ENCODE measurements at places on chromosomes 12 and 14.

DNA sequence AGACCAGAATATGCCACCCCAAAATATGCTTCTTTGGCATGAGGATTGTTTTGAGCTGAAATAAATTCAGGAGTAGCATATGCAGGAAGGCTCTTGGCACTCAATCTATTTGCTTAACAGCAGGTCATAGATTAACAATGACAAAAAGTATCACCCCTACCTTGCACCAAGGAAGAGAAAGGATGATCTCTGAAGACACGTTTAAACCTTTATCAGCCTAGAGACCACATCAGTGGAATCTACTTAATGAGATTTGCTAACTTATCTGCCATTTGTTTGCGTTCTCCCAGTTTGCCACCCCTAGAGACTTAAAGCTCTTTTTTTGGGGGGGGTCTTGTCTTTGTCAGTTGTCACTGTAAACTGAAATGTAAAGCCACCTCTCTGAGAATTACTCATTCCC lies 1278.7 kb upstream of the USP15 start:
- no peak for DNase-seq

DNA sequence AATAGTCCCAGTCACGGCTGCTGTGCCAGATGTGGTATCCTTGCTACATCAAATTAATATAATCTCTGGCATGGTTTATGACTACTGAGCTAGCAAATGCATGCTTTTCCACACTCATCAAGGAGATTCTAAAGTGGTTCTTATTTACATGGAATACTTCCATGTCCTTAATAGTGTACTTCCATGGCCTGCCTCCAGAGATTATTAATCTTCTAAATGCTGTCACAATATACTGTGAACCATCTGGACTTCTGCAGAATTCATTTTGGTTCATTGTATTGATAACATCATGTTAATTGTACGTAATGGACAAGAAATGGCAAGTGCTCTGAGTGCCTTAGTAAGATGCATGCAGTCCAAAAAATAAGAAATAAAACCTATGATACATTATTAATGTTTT lies 230.8 kb downstream of the NUAK1 start:
- no peak for DNase-seq

DNA sequence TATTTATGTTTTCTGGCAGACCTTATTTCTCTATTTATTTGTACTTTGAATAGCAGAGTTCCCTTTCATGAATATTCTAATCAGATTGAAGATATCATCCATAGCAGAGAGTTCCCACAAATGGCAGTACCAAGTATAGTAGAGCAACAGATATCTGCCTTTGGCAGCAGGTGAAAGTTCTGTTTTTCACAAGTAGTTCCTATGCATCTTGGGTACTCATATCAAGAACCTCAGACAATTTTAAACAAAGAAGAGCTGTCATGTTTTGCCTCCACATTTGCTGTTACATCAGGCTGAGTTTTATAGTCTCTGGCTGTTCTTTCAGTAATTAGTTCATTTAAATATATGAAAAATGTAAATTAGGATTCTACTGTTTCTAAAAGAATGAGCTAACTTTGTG lies 252.0 kb downstream of the KCNC2 start:
- no peak for DNase-seq

DNA sequence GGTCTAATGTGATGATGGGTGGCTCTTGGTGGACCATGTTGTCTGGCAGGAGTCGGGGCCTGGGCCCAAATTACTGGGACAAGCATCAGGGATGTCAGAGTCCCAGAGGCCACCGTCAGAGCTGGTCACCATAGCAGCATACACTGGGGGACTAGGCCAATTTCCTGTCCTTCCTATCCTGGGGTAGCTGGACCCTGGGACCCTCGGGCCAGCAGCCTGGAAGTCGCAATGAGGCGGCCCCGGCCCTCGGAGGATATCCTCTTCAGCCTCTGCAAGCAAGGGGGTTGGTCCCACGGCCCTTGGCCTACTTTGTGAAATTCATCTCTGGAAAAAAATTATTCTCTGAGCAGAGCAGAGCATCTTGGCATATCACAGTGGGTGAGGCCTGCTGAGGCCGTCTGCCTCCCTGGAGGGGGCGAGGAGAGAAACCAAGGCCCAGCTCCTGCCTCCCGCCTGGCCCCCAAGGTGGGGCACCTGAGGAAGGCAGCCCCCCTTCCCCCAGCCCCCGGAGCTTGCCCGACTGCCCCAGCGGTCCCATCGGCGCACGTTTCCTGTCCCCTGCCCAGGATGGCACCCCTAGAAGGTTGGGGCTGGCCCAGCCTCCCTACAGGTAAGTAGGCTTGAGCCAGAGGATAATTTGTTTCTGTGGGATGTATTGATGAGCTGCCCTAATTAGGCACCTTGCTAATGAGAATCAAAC lies 135.0 kb upstream of the MYL2 start:
- DNase-seq = no peak

GRCh38 chr14:94960285-94961001 lies 190.5 kb upstream of the GSC start:
- DNase-seq = no peak

DNA sequence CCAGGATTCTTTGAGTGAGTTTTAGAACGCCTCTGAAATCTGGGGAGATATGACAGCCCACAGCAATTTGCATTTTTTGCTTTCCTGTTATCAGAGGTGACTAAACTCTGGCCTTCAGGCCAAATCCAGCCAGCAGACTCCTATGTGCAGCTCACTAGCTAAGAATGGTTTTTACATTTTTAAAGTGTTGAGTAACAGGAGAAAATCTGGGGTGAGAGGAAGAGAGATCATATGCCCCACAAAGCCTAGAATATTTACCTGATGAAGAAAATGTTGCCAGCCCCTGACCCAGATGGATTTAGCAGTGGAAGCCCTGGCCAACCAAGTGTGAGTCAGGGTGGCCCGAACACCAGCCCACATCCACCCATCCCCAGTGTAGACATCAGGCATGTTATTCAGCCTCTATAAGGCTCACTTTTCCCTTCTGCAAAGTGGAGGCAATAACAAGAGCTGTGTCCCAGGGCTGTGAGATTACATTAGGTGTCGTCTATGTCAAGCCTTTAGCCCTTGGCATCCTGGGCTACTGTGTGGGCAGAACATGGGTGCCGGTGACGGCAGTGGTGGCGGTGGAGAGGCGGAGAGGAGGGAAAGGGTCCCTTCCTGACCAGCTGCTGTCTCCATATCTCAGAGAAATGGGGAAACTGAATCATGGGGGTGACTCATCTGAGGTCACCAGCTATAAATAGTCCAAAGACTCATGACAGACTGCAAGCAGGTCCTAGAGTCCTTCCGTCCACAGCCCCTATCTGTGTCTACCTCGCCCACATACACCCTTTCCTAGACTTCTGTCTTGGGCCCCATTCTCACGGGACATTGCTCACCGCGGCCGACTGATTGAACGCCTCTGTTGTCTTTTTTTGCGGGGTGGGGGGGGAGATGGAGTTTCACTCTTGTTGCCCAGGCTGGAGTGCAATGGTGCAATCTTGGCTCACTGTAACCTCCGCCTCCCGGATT lies 32.6 kb upstream of the CD9 start:
- DNase-seq = no peak

DNA sequence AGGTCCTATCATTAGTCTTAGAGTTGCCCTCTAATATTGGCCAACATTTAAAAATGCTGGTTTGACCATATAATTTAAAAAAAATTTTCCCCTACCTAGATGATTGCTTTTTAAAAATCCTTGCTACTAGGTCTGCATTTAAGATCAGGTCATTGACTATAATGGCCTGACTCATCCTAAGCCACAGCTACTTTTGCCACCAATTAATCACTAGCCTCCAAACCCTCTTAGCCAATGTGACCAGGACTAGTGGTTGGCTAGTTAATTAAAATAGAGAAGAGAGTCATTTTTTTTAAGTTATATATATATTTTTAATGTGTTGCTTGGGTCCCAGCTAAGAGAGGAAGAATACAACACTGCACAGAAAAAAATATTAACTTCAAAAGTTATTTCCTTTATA lies 57.5 kb downstream of the SOS2 start:
- no peak for DNase-seq

DNA sequence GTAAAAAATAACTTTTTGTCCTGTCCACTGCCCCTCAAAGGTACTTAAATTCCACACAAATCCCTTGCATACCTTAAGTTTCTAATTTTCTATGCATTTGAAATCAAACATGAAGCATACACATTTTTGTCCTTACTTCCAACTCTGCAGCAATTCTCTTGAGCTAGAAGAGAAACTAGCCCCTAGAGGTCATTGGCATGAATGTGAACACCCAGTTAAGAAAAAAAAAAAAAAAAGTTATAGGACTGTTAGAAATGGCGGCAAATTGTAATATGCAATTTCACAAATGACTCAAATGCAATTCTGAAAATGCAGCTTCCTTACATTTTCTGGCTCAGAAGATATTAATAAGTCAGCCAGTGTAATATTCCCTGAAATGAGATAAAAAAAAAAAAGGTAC lies 4.6 kb upstream of the ESR2 start:
- DNase-seq = no peak

DNA sequence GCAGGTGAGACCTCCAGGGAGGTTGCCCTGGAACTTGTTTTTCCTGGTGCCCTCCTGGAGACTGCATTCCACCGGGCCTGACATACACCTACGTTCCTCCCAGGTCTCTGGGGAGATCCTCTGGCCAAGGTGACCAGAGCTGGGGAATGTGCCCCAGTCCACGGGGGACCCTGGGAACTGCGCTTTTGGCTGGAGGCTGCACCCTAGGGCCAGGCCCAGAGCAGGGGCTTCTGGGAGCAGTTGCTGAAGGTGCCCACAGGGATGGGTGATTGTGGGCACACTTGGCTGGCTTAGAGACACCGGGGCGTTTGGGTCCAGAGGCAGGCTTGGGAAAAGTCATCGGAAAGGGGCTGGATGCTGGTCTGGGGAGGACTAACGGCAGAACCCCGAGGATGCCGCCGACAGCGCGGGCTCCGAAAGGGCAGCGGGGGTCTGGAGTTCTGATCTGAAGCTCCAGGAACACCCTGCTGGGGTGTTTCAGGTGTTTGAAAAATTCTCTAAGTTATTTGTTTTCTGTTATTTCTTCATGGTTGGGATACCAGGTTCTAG lies 36.5 kb upstream of the TDRD9 start:
- DNase-seq = no peak

DNA sequence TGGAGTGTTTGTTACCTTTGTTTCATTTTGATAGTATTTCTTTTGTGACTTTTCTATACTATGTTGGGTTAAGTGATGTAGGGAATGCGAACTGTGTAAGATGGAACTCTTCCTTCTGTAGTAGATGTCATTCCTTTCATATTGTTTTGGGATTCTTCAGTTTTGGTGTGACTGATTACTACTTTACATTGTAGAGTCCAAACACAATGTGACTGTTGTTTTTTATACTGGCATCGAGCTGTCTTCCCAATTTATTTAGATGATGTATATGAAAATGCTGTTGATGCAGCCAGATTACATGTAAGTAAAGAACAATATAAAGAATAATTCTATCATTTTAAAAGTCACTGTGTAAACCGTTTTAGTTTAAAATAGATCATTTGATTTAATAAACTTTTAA lies 34.7 kb downstream of the WASHC4 start:
- no peak for DNase-seq

DNA sequence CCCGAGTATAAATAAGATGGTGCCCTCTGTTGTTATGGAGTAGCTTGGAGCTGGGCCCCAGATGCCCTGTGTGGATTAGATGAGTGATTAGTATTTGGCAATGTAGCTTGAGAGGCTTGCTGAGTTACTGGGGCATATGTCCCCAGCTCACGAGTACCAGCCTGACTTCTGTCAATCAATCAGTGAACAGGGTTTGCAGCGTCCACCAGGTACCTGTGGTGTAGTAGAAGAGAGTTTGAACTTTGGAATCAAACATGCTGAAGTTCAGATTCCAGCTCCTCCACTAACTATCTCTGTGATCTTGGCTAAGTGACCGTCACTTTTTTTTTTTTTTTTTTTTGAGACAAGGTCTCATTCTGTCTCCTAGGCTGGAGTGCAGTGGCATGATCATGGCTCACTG lies 11.6 kb upstream of the TCL1B start:
- no peak for DNase-seq

GRCh38 chr14:83071888-83072501 lies 1538.3 kb upstream of the SEL1L start:
- DNase-seq = no peak
